Activated naive CD8-positive, alpha-beta T cell treated with anti-CD3 and anti-CD28 coated beads for 36 hours (primary cell): ENCODE measurements at places on chromosomes 13 and 19. TPM values are rescaled to one million over a fixed set of nuclear protein-coding genes. Genes with fewer than 3 reads are reported as not detected.

- no peak for DNase-seq
Observed at GRCh38 chr19:17985037-17985818, 18.3 kb downstream of the KCNN1 start.

DNA sequence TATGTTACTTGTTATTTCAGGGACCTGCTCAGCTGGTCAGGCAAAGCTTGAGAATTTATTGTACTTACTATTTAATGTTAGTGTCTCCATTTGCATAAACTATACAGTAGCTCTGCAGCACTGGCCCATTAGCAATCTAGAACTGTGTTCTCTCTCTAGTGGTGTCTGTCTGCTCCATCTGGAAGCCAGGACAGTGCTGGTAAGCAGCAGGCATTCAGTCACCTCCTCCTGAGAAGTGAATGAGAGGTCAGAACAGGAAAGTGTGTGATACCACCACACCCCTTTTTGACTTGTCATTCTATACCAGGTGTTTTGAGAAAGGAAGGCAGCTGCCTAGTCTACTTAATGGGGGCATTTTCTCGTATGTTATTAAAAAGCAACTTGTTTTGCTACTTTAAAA is 3.9 kb downstream of the COG3 start:
- no peak for DNase-seq

Gene UBL5
- 344 TPM for total RNA-seq

Gene ZIM2
- total RNA-seq: not detected

DNA sequence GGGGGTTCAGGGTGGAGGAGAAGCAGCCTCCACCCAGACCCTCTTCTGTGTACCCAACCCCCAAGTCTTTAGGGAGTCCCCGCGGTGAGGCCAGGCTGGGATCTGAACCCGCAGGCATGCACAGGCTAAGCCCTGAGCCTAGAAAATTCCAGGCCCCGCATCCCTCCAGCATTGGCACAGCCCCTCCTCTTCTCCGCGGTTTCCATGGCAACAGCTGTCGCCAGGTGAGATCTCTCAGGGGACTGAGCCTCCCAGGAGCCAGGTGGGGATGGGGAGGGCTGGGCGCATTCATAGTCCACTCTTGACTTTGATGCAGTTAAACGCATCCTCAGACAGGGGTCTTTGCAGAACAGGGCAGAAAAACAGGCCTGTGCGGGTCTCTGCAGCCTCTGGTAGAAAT is 48.3 kb upstream of the USP29 start:
- DNase-seq: no peak

Gene ADM5
- total RNA-seq: 9.5 TPM

- DNase-seq: no peak
Observed at GRCh38 chr19:29860492-29860891, 48.7 kb downstream of the CCNE1 start.

DNA sequence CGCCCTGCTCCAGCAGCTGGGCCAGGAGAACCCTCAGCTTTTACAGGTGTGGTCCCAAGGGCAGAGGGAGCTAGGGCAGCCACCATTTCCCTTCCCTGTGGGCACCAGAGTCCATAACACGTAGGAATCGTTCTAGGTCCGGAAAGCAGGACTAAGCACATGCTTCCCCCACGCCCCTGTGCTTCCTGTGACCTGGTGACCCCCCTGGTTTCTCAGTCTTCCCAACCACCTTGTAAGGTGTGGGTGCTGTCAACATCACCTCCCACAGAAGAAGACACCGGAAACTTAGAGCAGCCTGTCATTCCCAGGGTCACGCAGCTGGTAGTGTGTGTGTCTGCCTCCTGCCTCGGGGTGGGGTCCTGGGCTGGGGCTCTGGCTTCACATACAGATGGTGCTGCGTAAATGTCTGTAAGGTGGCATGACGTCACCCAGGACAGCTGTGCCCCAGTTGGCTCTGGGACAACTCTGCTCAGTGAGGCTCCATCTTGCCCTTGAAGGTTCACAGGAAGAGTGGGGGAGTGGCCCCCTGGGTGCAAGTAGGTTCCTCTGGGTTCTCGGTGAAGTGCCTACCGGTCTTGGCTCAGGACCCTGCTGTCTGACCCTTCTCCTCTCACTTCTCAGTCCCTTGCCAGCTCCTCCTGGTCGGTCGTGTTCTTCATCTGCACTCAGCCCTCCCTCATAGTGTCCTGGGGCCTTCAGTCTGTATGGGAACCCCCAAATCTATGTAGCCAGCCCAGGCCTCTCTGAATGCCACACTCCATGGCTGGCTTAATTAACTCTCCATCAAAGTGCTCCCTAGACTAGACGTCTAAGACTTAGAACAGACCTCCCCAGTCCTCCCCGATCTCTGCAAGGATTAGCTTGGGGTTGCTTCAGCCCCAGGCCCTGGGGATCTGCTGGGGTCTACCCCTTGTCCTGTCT is 4.0 kb downstream of the RAD23A start:
- no peak for DNase-seq

DNA sequence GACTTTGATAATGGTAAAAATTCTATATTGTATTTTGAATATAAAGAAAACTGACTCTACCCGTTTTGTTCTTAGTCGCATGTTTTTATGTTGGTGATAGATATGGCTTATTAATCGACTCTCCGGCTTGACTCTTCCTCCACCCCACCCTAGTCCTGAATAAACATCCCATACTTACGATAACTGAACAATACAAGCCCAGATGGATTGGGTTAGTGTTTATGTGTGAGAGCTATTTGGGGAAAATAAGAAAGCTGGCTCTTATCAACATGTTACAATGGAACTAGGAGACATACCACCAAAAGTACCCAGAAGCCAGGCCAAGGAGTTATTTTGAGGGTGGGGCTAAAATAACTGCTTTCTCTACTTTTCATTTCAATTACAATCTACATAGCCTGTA is 796.3 kb downstream of the DIAPH3 start:
- no peak for DNase-seq

Gene CD37
- 110 TPM for total RNA-seq

GRCh38 chr13:107200491-107200890 is 632.6 kb upstream of the ARGLU1 start:
- no peak for DNase-seq

Gene CEP89
- total RNA-seq: 14.1 TPM

- DNase-seq: no peak
Observed at GRCh38 chr13:85910962-85911361, 111.7 kb upstream of the SLITRK6 start.

GRCh38 chr19:1340681-1341469 is 42.8 kb upstream of the NDUFS7 start:
- DNase-seq: no peak

DNA sequence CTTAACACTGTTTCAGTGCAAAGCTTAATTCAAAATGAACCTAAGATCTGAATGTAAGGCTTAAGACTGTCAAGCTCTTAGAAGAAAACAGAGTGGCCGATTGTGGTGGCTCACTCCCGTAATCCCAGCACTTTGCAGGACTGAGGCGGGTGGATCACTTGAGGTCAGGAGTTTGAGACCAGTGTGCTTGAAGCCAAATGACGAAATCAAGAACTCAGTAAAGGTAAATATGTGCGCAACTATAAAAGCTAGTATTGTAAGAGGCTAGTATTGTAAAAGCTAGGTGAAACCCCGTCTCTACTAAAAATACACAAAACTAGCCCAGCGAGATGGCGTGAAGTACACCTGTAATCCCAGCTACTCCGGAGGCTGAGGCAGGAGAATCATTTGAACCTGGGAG is 12.7 kb downstream of the ATP4B start:
- DNase-seq: no peak

- no peak for DNase-seq
Observed at GRCh38 chr13:94513026-94513425, 33.5 kb upstream of the DCT start.

GRCh38 chr13:94859278-94859691 is 146.9 kb upstream of the SOX21 start:
- no peak for DNase-seq

DNA sequence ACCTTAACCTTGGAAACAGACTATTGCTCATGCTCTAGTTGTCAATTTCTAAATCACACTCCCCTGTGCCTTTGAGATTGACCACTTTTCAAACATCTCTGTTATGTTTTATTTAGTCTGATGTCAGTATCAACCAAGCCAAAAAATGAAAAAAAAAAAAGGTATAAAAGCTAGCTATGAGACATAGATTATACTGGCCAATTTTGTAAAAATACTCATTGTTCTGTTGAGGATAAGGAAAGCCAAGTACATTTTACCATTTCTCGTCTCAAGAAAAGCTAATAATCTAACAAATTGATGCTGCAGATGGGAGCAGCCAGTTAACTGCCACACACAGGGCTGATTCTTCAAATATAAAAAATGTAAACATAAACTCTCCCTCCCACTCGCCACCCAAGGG is 572.6 kb upstream of the KLF12 start:
- no peak for DNase-seq

DNA sequence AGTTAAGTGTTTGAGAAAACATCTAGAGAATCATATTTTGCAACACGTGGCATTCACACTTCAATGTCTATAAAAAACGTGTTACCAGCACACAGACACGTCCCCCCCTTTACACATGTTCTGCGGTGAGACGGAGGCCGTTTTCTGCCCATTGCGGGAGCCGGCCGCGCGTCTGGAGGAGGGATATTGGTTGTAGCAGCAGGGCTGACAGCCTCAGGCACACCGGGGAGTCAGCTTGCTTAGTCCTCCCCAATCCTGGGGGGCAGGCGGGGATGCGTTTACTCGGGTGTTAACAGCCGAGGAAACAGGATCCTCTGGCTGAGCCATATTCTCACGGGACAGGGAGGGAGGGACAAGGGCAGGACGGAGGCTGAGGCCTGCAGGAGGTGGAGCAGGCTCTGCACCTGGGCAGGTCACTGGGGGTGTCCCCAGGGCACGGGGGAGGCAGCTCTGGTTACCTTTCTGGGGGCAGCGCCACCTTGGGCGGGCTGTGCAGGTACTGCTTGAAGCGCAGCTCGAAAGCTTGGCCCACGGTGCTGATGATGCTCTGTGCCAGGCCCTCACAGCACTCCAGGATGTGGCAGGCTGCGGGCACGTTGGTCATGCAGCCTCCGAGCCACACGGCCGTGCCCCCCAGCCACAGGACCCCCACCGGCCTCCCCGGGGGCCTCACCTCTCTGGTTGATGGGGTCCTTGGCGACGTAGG is 25.0 kb downstream of the SHC2 start:
- DNase-seq: no peak

DNA sequence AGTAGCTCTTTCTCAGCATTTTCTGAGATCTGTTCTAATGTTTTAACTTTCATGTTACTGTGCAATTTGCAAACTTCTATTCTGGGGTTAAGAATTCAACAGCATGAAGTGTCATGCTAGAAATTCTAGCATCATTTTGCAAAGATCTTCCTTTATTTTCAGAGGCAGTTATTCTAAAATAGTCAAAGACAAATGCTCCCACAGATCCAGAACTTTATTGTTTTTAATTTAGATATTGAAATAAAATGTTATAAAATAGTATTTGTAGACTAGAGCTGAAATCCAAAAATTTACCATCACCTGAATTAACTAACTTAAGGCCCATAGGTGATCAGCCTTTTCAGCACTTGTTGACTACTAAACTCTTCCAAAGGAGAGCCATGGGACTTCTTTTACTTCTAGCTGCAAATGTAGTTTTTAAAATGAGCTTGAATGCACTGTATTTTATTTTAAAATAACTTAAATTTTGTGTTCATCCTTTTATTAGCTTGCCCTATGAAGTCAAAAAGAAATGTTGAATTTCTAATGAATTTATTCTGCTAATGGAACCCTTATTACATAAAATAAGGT is 3.2 kb downstream of the MAB21L1 start:
- no peak for DNase-seq
